ENCODE measurements at places on chromosomes 6 and 20. TPM values are rescaled to one million over a fixed set of nuclear protein-coding genes. Genes with fewer than 3 reads are reported as not detected.

Gene GGTLC1
- not detected for total RNA-seq

Gene PNLDC1
- not detected for total RNA-seq

Gene FOXP4
- 5.8 TPM for total RNA-seq

Gene ADGB
- not detected for total RNA-seq

Gene CCND3
- 55.6 TPM for total RNA-seq

Gene PERP
- 32.0 TPM for total RNA-seq

Gene TRIM15
- total RNA-seq, result not detected

Gene LY6G5C
- total RNA-seq, result 1.2 TPM

Gene LRRC73
- total RNA-seq, result under 0.01 TPM

Gene SLC13A3
- under 0.01 TPM for total RNA-seq

Gene PARD6B
- 0.39 TPM for total RNA-seq

Gene FAM83B
- not detected for total RNA-seq

Gene HLA-DMA
- 1.2 TPM for total RNA-seq

Gene PREP
- 22.5 TPM for total RNA-seq

Gene PAK5
- total RNA-seq, result under 0.01 TPM

Gene PSORS1C2
- total RNA-seq, result not detected

Gene GABRR1
- not detected for total RNA-seq

Gene COL19A1
- under 0.01 TPM for total RNA-seq
